ENCODE measurements at places on chromosomes 4 and X.

DNA sequence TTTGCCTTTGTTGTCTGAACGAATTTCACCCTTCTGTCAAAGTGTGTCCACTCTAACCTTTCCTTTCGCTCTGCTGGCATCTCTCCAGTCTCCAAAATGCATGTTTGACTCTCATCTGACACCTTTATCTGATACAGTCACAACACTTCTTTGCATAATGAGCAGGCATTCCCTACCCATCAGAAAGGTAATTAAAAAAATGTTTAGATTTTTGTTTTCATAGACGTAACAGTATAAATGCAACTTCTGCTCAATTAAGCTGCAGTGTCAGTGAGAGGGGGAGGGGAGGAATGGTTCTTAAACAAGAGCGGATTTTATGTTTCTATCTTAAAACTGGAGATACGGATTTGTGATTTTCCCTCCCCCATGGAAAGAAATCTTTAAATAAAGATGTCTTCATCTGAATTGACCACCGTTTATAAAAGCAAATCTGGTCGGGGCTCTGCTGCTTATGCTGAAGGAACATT, 70.2 kb downstream of the CXXC4 start:
- no peak for DNase-seq

DNA sequence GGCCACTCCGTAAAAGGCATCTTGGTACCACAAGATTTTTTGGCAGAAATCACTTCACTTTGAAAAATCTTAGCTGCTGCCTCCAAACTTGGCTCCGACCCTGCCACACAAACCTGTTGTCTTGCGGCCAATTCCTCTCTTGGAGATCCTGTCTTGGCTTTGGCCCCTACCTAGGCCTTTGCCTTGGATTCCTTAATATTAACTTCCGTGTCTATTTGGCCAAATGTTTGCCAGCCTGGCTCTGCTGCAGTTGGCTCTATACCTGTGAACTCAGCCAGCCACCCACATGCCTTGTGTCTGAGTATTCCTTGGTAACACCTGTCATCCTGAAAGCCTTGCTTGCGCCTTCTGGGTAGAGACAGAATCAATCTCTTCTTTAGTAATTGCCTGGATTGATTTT, 12.5 kb downstream of the GRXCR1 start:
- no peak for DNase-seq

GRCh38 chr4:83917572-83917971, 381.7 kb downstream of the GPAT3 start:
- no peak for DNase-seq

DNA sequence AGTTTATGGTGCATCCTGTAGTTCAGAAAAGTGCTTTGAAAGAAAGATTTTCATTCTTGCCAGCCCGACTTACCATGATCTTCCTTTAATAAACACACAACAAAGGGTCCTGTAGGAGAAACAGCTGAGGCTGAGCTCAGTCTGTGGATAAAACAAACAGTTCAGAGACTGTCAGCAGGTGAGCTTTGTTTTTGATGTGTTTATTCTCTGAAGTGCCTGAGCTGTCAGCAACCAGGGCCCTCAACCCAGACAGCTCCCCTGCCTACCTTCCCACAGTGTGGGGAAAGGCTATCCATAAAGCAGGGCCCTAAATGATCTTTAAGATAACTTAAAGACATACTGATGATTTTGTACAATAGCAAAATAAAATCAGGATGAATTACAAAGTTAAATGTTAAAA, 459.2 kb upstream of the GALNT7 start:
- no peak for DNase-seq

GRCh38 chrX:40476958-40477357, 103.8 kb upstream of the ATP6AP2 start:
- DNase-seq = no peak

DNA sequence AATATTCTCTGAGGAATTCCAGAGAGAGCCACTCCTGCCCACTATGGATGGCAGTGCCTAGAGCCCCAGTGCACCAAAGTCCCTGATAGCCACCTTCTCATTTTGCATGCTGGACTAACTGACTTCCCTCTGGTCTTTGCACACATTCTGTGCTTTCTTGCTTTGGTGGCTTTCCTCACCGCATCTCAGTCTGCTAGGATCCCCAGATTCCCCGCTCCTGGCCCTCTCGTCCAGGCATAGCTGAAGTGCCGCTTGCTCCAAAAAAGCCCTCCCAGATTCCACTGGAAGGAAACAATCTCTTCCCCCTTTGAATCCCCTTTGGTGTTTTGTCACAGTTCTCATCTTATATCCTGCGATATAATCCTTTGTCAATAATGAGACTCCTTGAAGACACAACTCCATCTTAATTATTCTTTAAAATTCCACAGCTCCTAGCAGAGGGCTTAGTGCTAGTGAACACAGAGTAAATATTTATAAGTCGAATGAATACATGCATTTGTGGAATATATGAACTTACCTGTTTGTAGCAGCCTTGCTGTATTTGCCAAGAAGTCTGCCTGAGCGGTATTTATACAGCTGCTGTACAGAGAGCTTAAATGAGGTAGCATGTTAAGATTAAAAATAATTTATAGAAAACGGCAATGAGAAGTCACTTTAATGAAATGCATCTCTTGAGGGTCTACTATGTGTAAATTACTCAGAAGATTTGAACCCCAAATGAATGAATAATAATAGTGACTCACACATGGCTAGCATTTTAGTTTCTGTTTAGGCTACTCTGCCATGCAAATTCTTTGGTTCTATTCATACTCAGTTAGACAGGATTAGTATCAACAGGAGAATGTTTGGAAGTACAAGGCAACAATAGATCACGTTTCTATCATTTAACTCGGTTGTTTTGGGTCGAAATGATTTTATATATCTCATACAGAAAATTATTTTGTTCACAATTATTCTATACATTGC, 421.9 kb upstream of the TENM3 start:
- DNase-seq = no peak

All from tibial nerve (tissue), 4 donors.